ENCODE measurements at places on chromosomes 2 and 18.

DNA sequence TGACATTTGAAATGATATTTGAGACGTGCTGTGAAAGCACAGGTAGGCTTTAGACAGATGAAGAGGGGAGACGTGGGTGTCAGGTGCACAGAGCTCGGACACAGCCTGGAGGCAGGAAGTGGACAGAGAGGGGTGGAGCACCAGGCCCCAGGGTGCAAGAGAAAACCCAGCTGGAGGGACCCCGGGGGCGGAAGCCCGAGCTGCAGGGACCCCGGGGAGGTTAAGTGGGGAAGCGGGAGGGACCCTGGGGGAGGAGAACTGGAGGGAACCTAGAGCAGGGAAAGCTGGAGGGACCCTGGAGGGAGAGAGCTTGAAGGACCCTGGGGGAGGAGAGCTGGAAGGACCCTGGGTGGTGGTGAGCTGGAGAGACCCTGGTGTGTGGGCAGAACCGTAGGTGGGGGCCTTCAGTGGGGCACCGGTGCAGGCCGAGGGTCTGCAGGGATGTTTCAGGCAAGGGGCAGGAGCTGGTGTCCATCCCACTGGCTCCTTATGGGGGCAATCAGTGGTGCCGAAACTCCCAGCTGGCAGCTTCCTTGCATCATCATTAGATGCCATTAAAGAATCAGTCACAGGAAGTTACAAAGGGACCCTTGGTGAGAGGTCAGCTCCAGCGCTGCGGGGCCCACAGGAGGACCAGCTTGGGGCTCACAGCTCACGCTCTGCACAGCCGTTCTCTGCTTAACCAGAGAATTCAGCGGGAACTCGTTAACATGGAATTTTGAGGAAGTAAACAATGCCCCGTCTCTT is 246.6 kb downstream of the EIPR1 start:
- no peak for DNase-seq
- H3K27ac ChIP-seq, result no peak overlapping the region
- no peak overlapping the region for H3K4me3 ChIP-seq

- H3K4me1 ChIP-seq, result no peaks in the 10 kb centered on the region
- no peaks in the 10 kb centered on the region for H3K27me3 ChIP-seq
- H3K36me3 ChIP-seq, result no peaks in the 10 kb centered on the region
- no peak for DNase-seq
Observed at GRCh38 chr2:34159901-34160300, 560.8 kb upstream of the FAM98A start.

- no peak overlapping the region for H3K27ac ChIP-seq
- H3K27me3 ChIP-seq, result peaks cover 10% of the 10 kb centered on the region
- DNase-seq, result no peak
- H3K36me3 ChIP-seq, result no peaks in the 10 kb centered on the region
- H3K4me3 ChIP-seq, result no peak overlapping the region
Observed at GRCh38 chr2:30208453-30208852, 22.9 kb upstream of the LBH start.

DNA sequence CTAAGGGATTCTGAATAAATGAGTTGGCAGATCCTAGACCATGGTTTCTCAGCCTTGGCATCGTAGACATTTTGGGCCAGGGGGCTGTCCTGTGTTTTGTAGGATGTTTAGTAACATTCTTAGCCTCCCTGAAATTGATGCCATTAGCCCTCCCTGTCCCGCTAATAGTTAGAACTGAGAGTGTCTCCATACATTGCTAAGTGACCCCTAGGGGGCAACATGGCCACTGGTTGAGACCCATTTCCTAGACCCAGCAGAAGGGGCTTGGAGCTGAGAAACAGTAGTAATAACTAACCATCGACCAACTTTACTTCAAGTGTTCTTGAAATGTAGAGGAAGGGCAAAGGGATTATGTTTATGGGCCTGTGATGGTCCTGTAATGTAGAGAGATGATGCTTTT is 40.8 kb downstream of the KCMF1 start:
- H3K27me3 ChIP-seq, result no peaks in the 10 kb centered on the region
- H3K4me1 ChIP-seq, result peaks cover 59% of the 10 kb centered on the region
- peaks cover 44% of the 10 kb centered on the region for H3K36me3 ChIP-seq
- no peak overlapping the region for H3K27ac ChIP-seq

DNA sequence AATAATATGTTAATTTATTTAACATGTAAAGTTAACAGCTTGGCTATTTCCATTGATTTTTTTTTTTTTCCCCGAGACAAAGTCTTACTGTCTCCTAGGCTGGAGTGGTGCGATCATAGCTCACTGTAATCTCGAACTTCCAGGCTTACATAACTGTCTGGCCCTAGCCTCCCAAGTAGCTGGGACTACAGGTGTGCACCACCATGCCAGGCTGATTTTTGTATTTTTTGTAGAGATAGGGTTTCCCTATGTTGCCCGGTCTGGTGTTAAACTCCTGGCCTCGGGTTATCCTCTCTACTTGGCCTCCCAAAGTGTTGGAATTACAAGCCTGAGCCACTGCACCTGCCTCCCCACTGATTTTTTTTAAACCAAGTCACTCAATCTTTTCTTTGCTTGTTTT is 32.5 kb upstream of the KLHL14 start:
- H3K36me3 ChIP-seq, result no peaks in the 10 kb centered on the region
- H3K4me1 ChIP-seq, result no peaks in the 10 kb centered on the region
- no peak overlapping the region for H3K4me3 ChIP-seq
- H3K27me3 ChIP-seq, result no peaks in the 10 kb centered on the region
- no peak for DNase-seq

DNA sequence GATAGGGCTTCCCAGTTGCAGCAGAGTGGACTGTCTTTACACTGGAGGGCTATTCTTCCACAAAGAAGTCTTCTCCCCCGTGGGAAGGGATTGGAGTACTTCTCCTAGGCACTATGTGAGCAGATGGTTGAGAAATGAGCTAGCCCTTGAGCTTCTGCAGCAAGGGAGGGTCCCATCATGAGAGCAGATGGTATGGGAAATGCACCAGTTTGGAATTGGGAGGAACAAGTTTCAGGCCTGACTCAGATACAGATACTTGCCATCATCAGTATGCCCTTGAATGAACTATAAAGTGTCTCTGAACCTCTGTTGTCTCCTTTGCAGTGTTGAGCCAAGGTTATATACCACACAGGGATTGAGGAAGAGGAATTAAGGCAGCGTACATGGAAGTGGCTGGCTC is 757.4 kb downstream of the RNF144A start:
- H3K4me1 ChIP-seq, result peaks cover 64% of the 10 kb centered on the region
- H3K36me3 ChIP-seq, result peaks cover 53% of the 10 kb centered on the region
- no peaks in the 10 kb centered on the region for H3K27me3 ChIP-seq
- DNase-seq, result no peak
- peak overlapping the region; percentile 14 for H3K27ac ChIP-seq
- H3K4me3 ChIP-seq, result no peak overlapping the region

- no peak for DNase-seq
- no peak overlapping the region for H3K4me3 ChIP-seq
- peaks cover 2% of the 10 kb centered on the region for H3K27me3 ChIP-seq
- no peak overlapping the region for H3K27ac ChIP-seq
Observed at GRCh38 chr18:48030616-48031480, 100.4 kb upstream of the SMAD2 start.

GRCh38 chr2:236656721-236657120 is 87.1 kb downstream of the ACKR3 start:
- H3K36me3 ChIP-seq, result no peaks in the 10 kb centered on the region
- no peak for DNase-seq
- H3K4me3 ChIP-seq, result no peak overlapping the region
- peaks cover 7% of the 10 kb centered on the region for H3K27me3 ChIP-seq
- no peak overlapping the region for H3K27ac ChIP-seq
- H3K4me1 ChIP-seq, result no peaks in the 10 kb centered on the region

DNA sequence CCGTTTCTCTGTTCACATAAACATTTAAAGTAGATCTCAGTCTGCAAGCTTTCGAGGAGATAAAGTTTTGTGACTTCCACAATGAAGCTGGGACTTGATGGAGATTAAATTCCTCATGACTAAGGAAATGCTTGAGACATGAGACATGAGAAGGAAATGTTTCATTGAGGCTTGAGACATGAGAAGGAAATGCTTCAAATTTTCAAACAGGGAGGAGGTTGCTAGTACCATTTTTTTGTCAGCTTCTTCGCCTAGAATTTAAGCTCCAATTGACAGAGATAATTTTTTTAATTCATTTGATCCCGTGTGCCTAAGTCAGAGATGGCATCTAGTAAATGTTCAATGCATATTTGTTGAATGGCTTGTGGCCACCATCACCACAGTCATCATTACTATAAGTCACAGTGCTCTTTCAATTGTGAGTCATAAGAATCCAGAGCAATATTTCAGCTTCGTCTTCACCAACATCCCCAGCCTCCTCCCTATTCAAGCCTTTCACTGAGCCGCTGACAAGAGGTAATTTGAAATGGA is 543 bp upstream of the MARCHF4 start:
- H3K4me3 ChIP-seq, result no peak overlapping the region
- DNase-seq, result no peak
- no peak overlapping the region for H3K27ac ChIP-seq
- no peaks in the 10 kb centered on the region for H3K36me3 ChIP-seq
- H3K4me1 ChIP-seq, result peaks cover 13% of the 10 kb centered on the region

- H3K4me1 ChIP-seq, result peaks cover 5% of the 10 kb centered on the region
- H3K4me3 ChIP-seq, result no peak overlapping the region
- H3K27ac ChIP-seq, result no peak overlapping the region
- H3K36me3 ChIP-seq, result no peaks in the 10 kb centered on the region
- DNase-seq, result no peak
Observed at GRCh38 chr2:222714361-222715241, 43.1 kb downstream of the MOGAT1 start.

DNA sequence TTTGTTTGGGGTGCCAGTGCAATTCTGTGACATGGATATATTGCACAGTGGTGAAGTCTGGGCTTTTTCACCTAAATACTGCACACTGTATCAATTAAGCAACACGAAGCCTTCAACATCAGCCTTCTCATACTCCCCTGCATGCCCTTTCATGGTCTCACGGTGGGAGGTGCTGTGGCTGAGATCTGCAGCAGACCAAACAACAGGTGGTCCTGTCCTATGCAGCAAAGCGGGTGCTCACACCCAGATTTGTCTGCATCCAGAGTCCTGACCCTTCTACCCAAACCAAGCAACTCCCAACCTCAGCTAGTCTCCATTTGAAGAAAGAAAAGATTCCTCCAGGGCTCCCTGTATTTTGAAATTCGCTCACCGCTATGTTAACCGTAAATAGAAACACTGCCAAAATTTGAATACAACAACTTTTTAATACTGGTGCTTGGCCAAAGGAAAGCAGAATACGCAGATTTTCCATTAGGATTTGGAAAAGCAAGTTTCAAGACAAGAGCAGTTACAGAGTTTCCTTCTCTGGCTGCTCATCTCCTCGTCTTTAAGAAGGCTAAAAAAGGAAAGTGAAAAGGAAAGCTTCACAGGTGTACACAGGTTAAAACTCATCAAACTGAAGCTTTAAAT is 34.9 kb downstream of the FAM168B start:
- peaks cover 65% of the 10 kb centered on the region for H3K36me3 ChIP-seq
- H3K4me1 ChIP-seq, result peaks cover 9% of the 10 kb centered on the region
- no peak overlapping the region for H3K27ac ChIP-seq
- no peaks in the 10 kb centered on the region for H3K27me3 ChIP-seq
- no peak for DNase-seq

DNA sequence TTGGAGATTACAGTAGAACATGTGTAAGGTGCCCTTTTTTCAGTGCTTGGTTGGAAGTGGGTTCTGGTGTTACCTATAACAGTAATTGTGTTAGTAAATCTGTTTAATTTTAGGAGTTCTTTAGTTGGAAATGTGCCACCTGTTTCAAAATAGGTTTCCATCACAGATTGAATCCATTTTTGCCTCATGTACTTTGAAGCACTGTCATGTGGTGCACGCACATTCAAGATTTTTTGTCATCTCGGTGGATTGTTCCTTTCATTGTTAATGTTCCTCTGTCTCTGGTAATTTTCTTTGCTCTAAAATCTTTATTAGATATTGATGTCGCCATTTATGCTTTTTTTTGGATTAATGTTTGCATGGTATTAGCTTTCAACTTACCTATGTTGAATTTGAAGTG is 1.3 kb downstream of the ATP9B start:
- H3K4me1 ChIP-seq, result peaks cover 26% of the 10 kb centered on the region
- peaks cover 19% of the 10 kb centered on the region for H3K27me3 ChIP-seq
- H3K27ac ChIP-seq, result peak overlapping the region; percentile 15
- peak overlapping the region; percentile 83 for H3K4me3 ChIP-seq
- H3K36me3 ChIP-seq, result peaks cover 51% of the 10 kb centered on the region

DNA sequence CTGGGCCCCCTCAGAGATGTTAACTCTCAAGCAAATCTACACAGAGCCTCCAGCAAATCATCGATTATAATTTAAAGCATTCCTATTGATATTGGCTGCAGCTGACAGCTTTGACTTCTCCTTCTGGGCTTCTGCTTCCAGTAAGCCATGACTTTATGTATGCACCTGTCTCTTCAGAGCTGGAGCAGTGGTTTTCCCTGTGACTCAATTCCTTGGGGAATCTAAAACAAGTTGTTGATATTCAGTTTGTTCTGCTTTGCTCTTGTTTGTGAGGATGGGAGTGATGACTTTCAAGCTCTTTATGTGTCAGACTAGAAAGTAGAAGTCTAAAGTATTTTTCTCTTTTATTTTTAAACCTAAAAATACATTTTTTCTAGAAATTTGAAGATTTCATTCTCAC is 45.1 kb upstream of the TNP1 start:
- no peaks in the 10 kb centered on the region for H3K36me3 ChIP-seq
- H3K27ac ChIP-seq, result no peak overlapping the region
- H3K4me3 ChIP-seq, result no peak overlapping the region
- H3K27me3 ChIP-seq, result peaks cover 15% of the 10 kb centered on the region

DNA sequence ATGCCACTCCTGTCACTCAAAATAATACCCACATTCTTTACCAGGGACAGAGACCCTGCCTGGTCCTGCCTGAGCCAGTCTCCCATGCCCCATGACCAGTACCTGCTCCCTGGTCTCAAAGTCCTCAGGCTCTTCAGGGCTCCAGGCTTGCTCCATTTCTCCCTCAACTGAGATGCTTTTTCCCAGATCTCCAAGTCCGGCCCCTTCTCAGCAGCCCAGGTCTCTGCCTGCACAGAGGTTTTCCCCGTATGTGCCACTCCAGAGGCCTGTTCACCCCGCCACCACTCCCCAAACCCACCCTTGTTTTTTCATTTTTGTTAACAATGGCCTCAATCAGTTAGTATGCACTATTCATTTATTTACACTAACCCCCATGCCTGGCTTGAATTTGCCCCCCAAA is 499.5 kb upstream of the MYT1L start:
- no peak overlapping the region for H3K27ac ChIP-seq
- no peak overlapping the region for H3K4me3 ChIP-seq
- no peak for DNase-seq
- no peaks in the 10 kb centered on the region for H3K27me3 ChIP-seq
- no peaks in the 10 kb centered on the region for H3K4me1 ChIP-seq

DNA sequence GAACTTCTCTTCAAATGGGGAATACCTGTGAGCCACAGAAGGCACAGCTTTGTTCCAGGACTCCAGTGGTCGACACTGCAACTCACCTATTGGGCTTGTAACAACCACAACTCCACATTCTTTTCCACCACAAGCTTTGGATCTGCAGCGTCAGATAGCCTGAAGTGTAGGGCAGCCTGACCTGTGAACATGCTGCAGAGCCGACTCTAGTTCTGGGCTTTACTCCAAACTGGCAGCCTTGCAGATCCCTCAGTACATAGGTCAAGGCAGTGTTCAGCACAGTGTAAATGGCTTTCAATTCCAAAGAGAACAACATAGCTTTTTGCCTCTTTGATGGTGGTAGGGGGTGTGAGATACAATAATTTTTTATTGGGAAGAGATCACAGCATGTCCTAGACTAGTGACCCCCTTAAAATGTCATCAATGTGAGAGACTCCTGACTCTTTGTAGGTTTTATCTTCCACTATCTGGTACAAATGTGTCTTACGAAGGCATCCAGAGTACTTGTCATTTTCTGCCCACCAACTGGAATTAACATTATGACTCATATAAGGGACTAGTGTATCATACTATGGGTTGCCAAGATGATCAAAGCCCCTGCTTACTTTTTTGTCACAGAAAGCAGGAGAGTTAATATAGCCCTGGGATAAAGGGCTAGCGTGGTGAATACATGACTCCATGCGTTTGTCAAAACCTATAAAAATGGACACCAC is 149.8 kb downstream of the COPS8 start:
- no peak for DNase-seq
- H3K4me3 ChIP-seq, result no peak overlapping the region
- peaks cover 4% of the 10 kb centered on the region for H3K4me1 ChIP-seq
- peaks cover 3% of the 10 kb centered on the region for H3K27me3 ChIP-seq

Measured in activated T-helper 2 cell treated with anti-CD3 and anti-CD28 coated beads, Interferon-gamma antibody, Interleukin-2, Interleukin-4, amounts not matched to agents 10 μg/mL and 5 μg/mL and 100 μg/mL, durations not matched to agents 14 hours and 24 hours and 36 hours (primary cell).